ENCODE measurements at places on chromosomes 1 and 21.

GRCh38 chr1:5464366-5464765 lies 527.9 kb downstream of the NPHP4 start:
- DNase-seq: no peak

GRCh38 chr1:221794079-221794670 lies 52.3 kb upstream of the DUSP10 start:
- DNase-seq: no peak

GRCh38 chr1:211828584-211829342 lies 1.8 kb downstream of the LPGAT1 start:
- no peak for DNase-seq

GRCh38 chr1:15771836-15772515 lies 13.4 kb downstream of the FBLIM1 start:
- DNase-seq: no peak

DNA sequence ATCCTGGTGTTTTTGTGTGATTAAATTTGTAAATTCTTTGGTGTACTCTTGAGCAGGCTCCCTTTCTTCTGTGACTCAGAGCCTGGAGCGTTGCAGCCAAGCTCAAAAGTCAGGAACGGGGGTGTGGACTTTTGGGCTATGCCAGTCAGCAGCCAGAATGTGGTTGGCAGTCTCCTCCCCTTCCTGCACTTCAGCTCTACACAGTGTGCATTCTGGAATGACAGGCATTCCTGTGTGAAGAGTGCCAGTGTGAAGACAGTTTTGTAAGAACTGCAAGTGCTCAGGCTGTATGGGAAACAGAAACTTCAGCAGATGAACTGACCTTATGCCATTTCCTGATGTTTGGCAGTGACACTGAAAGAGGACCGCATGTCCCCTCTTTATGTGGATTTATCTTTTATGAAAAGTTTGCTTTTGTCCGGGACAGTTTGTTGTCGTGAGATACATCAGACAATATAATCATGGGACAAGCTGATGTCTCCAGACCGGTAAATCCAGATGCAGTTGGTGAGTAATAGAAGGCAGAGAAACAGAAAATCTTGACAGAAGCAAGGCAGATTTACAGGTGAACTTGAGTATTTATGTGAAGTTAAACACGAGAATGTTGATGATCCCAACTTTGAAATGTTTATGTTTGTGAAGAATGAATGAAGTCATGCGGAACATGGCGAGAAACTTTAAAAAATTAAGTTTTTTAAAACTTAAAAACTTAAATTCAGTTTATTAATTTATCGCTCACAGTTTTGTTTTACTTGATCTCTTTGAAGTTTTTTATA lies 67.7 kb upstream of the RCC1 start:
- peak; percentile 86 for DNase-seq

- no peak for DNase-seq
These were observed 668.6 kb upstream of the NCAM2 start for GRCh38 chr21:20329636-20330035.
